Stimulated activated CD8-positive, alpha-beta memory T cell treated with anti-CD3 and anti-CD28 coated beads, Interleukin-4, amount 100 ng/mL, for 1 hour (primary cell): ENCODE measurements at places on chromosomes 6 and 20.

- no peak for DNase-seq
Measured at GRCh38 chr6:133778414-133779130, 110.3 kb upstream of the TCF21 start.

DNA sequence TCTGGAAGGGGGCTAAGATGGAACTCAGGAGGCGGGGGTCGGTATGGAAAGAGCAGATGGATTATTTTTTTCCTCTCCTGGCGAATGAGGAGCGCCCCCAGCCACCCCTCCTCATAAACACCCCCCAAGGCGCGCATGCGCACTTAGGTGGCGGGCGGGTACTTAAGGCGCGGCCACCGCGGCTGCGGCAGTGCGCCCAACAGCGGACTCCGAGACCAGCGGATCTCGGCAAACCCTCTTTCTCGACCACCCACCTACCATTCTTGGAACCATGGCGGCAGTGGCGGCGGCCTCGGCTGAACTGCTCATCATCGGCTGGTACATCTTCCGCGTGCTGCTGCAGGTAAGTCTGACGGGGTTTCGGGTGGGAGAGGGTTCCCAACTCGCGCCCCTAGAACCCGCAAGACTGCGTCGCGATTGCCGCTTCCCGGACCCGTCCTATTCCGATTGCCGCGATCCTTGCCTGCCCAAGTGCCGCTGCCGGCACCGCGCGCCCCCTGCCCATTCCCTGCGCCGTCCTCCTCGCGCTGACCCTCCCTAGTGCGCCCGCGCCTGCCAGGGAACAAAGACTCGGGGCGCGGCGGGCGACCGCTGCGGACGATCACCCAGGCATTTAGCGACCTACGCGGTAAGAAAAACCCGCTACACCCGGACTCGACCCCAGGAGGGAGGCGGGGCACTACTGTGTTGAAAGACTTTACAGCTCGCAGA lies at the start of gene NNAT:
TSS of gene NNAT (plus strand) at position 190 of the 711 bp plus-strand sequence. CDS start at position 272, 82 bp downstream.
- DNase-seq: no peak

DNA sequence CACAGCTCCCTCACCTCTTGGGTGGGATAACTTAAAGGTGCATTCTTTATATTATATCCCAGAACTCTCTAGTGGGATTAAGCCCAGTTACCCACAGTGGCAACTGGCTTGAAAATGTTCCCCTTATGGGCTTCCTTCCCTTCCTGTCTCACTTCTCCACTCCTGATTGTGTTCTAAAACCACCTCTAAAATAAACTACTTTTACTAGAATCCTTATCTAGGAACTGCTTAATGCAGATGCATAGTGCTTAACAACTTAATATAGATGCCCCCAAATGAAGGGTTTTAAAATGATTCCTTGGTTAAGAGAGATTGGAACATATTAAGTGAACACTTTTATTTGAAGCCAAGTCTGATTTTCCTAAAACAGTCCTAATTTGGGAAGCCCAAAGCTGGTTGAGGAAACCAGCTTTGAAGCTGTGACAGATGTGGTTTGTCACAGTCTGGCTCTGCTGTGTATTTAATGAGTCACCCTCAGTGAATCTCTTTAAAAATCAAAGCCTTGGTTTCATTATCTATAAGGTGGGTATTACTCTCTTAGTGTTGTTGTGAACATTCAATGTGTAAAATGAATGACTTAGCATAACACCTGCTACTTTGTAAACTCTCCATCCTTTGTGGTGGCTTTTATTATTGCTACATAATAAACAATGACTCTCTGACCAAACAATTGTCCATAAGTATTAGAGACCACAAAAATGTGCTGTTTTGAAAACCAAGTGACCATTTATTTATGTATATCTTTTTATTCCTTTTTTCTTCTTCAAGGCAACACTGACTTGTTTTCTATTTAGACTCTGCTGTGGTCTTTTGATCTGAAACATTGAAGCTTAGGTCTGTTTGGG lies 24.4 kb downstream of the PLCB1 start:
- no peak for DNase-seq

GRCh38 chr20:51801122-51801822 lies 1.0 kb downstream of the SALL4 start:
- DNase-seq: no peak

DNA sequence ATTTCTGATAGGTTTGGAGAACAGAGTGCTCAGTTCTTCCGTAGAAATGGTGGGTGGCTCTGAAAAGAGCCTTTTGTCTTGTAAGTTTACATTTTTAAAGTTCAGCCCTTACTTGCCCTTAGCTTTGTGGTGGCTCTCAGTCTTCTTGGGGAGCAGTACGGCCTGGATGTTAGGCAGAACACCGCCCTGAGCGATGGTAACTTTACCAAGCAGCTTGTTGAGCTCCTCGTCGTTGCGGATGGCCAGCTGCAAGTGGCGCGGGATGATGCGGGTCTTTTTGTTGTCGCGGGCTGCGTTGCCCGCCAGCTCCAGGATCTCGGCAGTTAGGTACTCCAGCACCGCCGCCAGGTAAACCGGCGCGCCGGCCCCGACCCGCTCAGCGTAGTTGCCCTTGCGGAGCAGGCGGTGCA lies 19.5 kb downstream of the OR2B2 start:
- DNase-seq: no peak

DNA sequence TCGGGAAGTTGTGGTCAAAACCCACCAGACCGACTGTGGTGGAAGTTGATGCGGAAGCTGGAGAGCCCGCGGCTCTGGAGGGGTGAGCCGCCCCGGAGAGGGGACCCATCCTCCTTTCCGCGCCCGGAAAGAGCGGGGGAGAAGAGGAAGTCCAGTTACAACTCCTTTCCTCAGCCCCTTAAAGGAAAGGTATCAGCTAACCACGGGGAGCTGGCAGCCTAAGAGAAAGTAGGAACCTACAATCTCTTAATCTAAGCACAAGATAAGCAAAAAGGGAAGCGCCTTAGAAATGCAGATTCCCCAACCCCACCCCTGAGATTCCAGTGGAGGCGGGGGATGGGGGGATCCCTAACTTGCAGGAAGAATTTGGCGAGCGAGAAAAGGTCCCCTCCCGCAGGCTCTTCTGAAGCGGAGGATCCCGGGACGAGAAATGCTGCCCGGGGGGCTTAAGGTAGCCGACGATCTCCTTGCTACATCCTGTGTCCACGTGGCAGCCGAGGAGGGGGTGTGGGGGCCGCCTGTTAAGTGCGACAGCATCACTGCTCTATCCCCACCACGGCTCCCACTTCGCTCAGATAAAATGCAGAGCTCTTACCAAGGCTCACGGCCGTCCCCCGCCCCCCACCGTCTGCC lies 87.5 kb downstream of the ZFP64 start:
- DNase-seq: no peak

DNA sequence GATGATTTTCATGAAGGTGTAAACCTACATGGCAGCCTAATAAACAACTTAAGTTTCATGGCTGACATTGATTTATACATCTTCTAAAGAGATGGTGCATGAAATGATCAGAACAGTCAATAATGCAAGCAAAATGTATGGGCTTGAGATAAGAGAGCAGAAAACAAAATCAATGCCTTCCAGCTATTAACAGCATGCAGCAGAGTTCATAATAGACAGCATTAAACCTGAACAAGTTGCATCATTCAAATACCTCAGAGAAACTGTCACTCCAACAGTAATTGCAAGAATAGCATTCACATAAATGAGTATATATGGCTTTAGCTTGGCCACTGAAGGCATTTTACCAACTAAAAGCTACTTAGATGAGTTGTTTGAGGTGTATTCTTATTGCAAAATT lies 319.6 kb upstream of the ARID1B start:
- DNase-seq: no peak
